Fibroblast of pulmonary artery (primary cell): ENCODE measurements at places on chromosomes 5 and 9.

GRCh38 chr5:69271376-69271775, 36.7 kb downstream of the CDK7 start:
- peak; percentile 74 for DNase-seq

- DNase-seq = no peak
Measured at GRCh38 chr9:94643176-94643575, 3.9 kb upstream of the FBP1 start.

- peak; percentile 72 for DNase-seq
Measured at GRCh38 chr9:72292256-72292682, 72.7 kb downstream of the ZFAND5 start.

GRCh38 chr5:134911285-134912206, 6.6 kb downstream of the PCBD2 start:
- DNase-seq = no peak

- no peak for DNase-seq
Measured at GRCh38 chr5:57447658-57448057, 35.0 kb downstream of the ACTBL2 start.

- DNase-seq = peak; percentile 58
Measured at GRCh38 chr9:124800306-124801259, 23.6 kb downstream of the OLFML2A start.

- peak; percentile 96 for DNase-seq
Measured at GRCh38 chr9:14366076-14366475, 52.1 kb upstream of the NFIB start.

DNA sequence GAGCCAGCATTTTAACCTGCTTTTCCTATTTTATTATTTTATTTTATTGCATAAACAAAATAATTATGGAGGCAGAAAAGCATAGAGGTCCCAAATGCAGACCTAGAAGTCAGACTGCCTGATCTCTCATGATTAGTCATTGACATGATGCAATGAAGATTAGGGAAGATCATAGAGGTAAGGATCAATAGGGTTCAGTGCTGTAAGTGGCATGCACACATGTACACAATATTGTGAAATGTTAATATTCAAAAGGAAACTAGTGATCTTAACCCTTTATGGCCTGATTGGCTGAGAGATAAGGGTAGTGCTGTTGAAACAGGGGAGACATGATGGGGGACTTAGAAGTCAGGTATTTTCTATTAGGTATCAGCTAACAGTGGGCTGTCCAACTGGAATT, 1.1 kb upstream of the FRRS1L start:
- no peak for DNase-seq

DNA sequence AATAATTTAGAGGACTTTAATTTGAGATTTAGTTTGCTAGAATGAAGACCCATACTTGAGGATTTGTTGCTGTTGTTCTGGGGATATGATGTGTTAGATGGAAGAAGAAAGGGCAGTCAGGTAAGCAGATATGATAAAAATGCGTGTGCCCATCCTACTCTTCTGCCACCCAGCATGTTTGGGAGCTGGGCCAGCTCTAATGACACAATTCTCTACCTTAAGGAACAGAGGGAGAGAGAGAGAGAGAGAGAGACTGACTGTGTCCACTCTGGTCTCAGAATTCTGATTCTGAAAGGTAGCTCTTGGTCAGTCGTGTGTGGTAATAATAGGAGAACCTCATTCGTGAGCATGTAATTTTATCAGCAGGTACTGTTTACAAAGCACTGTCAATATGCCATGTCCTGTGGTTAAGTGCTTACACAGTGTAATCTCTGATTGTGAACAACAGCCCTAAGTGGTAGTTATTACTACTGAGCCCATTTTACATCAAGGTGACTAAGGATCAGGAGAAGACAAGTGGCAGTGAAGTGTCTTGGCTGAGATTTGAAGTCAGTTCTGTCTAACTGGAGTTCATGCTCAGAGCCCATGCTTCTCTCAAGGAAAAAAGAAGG, 307.4 kb upstream of the SEMA6A start:
- DNase-seq = no peak

GRCh38 chr9:134868751-134869553, 11.7 kb upstream of the FCN2 start:
- DNase-seq = no peak

DNA sequence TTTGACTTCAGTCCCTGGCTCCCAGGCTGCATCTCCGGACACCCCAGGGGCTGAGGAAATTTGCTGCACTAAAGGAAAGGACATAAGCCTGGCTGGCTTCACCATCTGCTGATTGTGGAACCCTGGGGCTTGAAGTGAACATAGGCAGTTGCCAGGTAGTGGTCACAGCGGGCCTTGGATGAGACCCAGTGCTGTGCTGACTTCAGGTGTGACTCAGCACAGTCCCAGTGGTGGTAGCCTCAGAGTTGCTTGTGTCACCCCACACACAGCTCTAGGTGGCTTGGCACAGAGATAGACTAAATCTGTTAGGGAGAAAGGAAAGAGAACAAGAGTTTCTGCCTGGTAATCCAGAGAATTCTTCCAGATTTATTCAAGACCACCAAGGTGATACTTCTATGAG, 36.1 kb upstream of the RUSC2 start:
- no peak for DNase-seq

DNA sequence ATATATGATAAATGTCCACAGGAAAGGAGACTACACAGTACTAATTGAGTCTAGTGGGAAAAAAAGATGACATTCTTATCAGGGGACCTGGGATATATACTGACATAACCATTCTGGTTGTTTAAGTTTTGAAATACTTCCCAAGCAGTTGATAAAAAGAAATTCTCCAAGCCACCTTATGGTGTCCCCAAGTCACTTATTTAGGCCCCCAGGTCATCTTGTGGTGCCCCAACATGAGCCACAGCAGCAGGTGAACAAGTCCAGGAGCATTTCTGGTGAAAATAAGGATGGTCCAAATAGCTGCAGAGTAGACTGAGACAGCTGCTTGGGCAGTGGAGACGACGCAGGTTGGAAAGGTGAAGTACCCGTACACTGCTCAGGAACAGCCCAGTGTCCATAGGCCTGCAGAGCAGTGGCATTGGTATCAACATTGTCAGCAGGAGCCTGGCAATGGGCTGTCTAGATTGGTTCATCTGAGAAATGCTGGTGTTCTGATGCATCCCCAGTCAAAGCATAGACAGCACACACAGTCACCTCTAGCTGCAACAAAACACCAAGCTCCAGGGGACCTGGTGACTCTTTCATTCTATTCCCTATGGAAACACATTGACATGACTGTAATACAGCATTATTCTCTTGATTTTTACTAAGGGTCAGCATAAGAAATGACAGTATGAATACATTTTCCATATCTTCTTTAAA, 430.6 kb downstream of the NR2F1-AS1 start:
- DNase-seq = no peak

- DNase-seq = no peak
Measured at GRCh38 chr9:92534204-92534603, 1.6 kb downstream of the ECM2 start.

GRCh38 chr9:107740088-107740980, 250.8 kb upstream of the KLF4 start:
- DNase-seq = peak; percentile 47

- DNase-seq = no peak
Measured at GRCh38 chr9:37543468-37543867, 32.7 kb downstream of the FBXO10 start.

GRCh38 chr5:33330426-33330825, 110.3 kb upstream of the TARS1 start:
- DNase-seq = peak; percentile 48
